ENCODE measurements at places on chromosomes 2 and 18. TPM values are rescaled to one million over a fixed set of nuclear protein-coding genes. Genes with fewer than 3 reads are reported as not detected.

GRCh38 chr18:75829091-75829490, 401.6 kb upstream of the SMIM21 start:
- no peak for DNase-seq

- DNase-seq = no peak
Observed at GRCh38 chr2:12957251-12957650, 240.5 kb downstream of the TRIB2 start.

- no peak for DNase-seq
Observed at GRCh38 chr2:108377815-108378630, at the start of gene SULT1C4. Gene SULT1C4 (plus strand): TSS chr2:108377954. CDS start chr2:108378338, 384 bp downstream.

DNA sequence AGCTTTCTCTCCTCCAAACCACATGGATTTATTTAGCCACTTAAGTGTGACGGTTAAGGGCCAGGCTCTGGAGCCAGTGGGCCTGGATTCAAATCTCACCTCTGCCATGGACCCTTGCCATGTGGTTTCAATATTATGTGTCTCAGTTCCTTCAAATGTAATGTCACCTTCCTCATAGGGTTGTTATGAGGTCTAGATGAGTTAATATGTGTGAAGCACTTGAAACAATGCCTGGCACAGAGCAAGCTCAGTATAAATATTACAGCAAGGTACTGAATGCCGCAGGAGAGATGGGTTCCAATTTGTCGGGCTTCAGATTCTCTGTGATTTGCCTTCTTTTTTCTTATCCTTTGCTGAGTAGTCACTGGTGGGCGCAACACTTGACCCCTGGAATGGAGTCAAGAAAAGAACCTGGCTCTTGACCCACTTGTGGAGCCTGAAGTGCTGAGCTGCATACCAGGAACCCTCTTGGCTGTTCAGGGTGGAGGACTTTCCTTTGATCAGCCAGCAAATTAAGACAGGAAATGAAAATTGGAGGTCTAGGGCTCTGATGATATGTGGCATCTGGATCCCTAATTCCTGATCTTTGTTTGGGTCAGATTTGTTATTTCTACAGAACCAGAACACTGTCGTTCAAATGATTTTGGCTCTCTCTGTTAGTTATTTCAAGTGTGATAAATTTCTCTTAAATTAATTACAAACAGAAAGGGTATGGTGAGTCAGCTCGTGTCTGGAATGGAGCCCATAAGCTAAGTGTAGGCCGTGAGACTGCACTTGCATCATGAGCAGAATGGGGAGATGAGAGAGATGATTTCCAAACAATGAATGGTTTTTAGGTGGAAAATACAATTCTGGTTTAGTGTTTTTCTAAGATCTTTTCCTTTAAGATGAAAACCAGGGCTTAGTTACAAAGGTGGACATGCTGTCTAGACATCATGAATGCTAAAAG, 293.0 kb downstream of the KCNS3 start:
- no peak for DNase-seq

- DNase-seq = no peak
Observed at GRCh38 chr2:105919191-105919811, 174.6 kb downstream of the NCK2 start.

The TM4SF20 gene
- not detected for total RNA-seq
